NCI-H187 (cell line): ENCODE measurements at places on chromosomes 16 and 17.

- DNase-seq: no peak
Observed at GRCh38 chr16:2963723-2964474, at the start of gene KREMEN2. KREMEN2 (plus strand) TSS chr16:2964275; CDS start chr16:2964521, 246 bp downstream.

- no peak for DNase-seq
Observed at GRCh38 chr16:30972872-30973271, 12.1 kb upstream of the HSD3B7 start.

- DNase-seq: no peak
Observed at GRCh38 chr16:81797443-81797842, 18.4 kb downstream of the PLCG2 start.

- no peak for DNase-seq
Observed at GRCh38 chr17:45575126-45575885, 84.8 kb upstream of the PLEKHM1 start.

GRCh38 chr17:320139-320538 lies 32.5 kb downstream of the RPH3AL start:
- no peak for DNase-seq

- DNase-seq: no peak
Observed at GRCh38 chr17:48159232-48159631, 51.7 kb downstream of the SNX11 start.

GRCh38 chr17:42675965-42676423 lies 800 bp downstream of the PLEKHH3 start:
- no peak for DNase-seq

GRCh38 chr16:67914758-67915495 lies 16.7 kb downstream of the CTRL start:
- DNase-seq: no peak

DNA sequence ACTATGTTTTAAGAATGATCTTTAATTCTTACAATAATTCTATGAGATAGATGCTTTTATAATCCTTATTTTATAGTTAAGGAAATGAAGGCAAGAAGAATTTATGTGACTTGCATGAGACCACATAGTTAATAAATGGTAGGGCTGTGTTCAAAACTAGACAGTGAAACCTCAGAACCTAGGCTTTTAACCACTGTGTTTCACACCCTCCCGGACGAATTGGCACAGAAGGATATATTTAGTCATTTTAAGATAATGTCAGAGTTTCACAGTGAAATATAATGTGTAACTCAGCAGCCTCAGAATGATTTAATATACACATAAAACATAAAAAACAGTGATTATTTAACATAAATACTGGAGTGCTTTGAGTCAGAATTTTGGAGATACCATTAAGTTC lies 57.0 kb downstream of the NSRP1 start:
- DNase-seq: no peak

GRCh38 chr16:2032285-2033056 lies 5.8 kb downstream of the NHERF2 start:
- no peak for DNase-seq

- no peak for DNase-seq
Observed at GRCh38 chr16:82404586-82405315, 222.0 kb upstream of the CDH13 start.

DNA sequence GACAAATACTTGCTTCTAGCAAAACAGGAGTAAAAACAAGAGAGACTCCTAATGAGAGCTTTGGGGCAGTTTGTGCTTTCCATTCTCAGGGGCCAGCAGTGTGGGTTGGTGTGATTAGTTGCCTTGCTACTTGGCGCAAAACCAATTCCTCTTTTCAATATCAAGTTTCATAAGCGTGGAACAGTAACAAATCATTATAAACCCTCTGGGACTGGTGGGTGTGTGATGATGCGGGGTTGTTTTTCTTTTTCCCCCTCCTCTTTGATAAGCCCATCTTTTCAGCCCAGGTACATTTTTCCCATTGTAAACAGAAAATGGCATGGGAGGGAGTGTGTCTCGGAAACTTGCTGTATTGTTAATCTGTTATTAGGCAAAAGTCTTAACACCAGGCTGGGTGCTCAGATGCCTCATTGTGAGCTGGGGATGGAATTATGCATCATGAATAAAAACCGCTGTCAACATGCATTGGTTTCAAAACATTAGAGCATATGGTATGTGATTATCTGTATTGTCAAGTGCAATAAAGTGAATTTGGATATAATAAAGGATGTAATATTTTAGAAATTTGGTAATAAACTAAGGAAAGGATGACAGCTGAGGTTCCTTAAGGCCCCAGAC lies 166.4 kb downstream of the CCDC182 start:
- DNase-seq: peak; percentile 27

DNA sequence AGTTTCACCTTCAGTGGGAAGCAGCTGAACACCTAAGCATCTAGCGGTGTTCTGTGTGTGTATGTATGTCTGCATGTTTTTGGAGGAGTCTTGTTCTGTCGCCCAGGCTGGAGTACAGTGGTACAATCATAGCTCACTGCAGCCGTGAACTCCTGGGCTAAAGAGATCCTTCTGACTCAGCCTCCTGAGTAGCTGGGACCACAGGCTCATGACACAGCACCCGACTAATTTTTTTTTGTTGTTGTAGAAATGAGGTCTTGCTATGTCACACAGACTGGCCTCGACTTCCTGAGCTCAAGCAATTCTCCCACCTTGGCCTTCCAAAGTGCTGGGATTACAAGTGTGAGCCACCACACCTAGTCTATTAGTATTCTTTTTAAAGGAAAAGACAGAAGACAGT lies 30.2 kb upstream of the FAAP100 start:
- no peak for DNase-seq

- DNase-seq: no peak
Observed at GRCh38 chr16:78735337-78735736, 635.9 kb downstream of the WWOX start.

DNA sequence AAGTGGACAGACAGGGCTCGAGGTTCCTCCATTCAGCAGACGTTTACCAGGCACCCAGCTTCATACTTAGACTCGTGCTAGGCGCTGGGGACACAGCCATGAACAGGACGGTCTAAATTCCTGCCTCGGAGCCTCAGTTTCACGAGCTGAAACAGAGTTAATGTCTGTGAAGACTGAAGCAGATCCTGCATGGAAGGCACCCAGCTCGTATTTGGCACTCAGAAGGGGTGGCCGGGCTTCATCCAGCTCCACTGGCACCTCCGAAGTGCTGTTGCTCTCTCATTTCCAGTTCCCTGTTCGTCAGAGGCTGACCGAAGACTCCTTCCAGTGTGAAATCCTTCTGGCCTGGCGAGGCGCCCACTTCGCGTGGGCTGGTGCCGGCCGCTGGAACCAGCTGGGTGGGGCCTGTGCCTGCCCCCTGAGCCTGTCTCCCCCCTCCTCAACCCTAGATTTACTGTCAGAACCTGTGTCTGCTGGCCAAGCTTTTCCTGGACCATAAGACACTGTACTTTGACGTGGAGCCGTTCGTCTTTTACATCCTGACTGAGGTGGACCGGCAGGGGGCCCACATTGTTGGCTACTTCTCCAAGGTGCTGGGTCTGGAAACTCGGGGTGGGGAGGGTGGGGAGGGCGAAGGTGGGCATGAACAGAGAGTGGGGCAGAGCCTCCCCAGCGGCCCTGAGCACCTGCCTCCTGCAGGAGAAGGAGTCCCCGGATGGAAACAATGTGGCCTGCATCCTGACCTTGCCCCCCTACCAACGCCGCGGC lies 5.8 kb downstream of the PRSS8 start:
- DNase-seq: no peak

DNA sequence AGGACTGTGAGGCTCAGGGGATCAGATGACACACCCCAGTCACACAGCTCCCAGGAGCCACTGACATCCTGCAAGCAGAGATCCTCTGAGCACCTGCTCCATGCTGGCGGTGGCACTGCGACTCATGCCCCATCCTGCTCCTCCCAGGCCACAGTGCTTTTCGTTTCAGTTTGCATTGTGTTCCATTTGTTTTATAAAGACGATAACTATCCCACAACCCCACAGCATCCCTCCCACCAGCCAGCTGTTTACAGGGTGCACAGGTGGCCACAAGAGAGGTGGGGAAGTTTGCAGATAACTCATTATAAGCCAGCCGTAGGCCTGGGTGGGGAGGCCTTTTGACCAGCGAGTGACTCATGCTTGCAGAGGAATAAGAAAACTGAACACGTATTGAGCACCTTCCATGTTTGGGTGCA lies 28.2 kb downstream of the BCO1 start:
- no peak for DNase-seq

- DNase-seq: peak; percentile 24
Observed at GRCh38 chr16:68406458-68407152, 41.7 kb downstream of the SMPD3 start.

GRCh38 chr16:69327585-69328310 lies 2.6 kb downstream of the PDF start:
- no peak for DNase-seq

- DNase-seq: no peak
Observed at GRCh38 chr17:2400474-2400866, 390 bp downstream of the MNT start.

GRCh38 chr16:54817940-54818574 lies 112.6 kb upstream of the IRX5 start:
- DNase-seq: no peak

- no peak for DNase-seq
Observed at GRCh38 chr17:8922451-8922850, 43.1 kb downstream of the PIK3R5 start.

- no peak for DNase-seq
Observed at GRCh38 chr17:6047966-6048365, 22.2 kb upstream of the WSCD1 start.

- DNase-seq: no peak
Observed at GRCh38 chr16:78323315-78323714, 223.9 kb downstream of the WWOX start.

DNA sequence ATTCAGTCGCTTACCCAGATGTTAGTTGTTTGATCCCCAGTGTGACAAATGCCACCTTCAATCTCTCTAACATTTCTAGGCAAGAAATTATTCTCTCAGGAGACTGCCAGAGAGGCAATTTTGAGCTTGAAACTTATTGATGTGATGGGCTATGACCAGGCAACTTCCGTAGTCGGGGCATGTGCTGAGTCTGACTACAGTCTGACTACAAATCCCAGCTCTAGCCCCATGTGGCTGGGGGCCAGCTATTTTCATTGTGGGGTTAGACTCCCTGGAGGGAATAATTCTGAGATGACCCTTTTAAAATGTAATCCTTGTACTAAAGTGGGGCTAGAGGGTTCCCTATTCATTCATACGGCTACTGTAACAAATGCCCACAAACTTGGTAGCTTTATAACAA lies 65.9 kb downstream of the RBFOX1 start:
- no peak for DNase-seq

GRCh38 chr17:29789196-29790170 lies 140.5 kb downstream of the SSH2 start:
- no peak for DNase-seq

GRCh38 chr16:28092721-28093384 lies 29.3 kb upstream of the GSG1L start:
- DNase-seq: peak; percentile 3

DNA sequence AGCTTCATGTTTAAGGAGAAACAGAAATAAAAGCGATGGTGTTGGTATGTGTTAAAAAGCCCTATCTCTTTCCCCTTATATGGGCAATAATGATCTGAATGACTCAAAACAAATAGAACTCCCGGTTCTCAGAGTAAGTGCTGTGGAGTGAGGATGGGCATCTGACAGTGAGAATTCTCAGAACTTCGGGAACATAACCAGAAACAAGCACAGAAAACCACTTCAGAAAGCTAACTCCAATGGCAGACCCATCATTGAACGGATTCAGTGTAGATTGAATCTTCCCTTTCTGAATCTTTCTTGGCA lies 67.2 kb downstream of the CDH8 start:
- DNase-seq: no peak

GRCh38 chr17:6069539-6070429 lies at the start of gene WSCD1:
WSCD1 (plus strand) TSS chr17:6070379; CDS start chr17:6080659, 10,280 bp downstream.
- DNase-seq: no peak

GRCh38 chr17:82436601-82437324 lies 13.8 kb downstream of the CYBC1 start:
- no peak for DNase-seq

- no peak for DNase-seq
Observed at GRCh38 chr17:50386510-50386909, 10.8 kb downstream of the LRRC59 start.

DNA sequence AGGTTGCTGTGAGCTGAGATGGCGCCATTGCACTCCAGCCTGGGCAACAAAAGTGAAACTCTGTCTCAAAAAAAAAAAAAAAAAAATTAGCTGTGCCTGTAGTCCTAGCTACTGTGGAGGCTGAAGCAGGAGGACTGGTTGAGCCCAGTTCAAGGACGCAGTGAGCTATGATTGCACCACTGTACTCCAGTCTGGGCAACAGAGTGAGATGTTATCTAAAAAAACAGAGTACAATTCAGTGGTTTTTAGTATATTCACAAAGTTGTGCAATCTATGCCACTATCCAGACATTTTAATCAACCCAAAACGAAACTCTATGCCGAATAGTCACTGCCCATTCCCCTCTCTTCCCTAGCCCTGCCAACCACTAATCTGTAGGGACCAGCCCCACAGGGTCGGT lies 25.1 kb downstream of the C16orf54 start:
- DNase-seq: no peak

- no peak for DNase-seq
Observed at GRCh38 chr16:52074133-52074532, 472.8 kb downstream of the TOX3 start.

GRCh38 chr16:4350365-4350786 lies 745 bp downstream of the PAM16 start:
- DNase-seq: no peak

GRCh38 chr17:48678141-48678971 lies 44.0 kb downstream of the PRAC1 start:
- peak; percentile 9 for DNase-seq

DNA sequence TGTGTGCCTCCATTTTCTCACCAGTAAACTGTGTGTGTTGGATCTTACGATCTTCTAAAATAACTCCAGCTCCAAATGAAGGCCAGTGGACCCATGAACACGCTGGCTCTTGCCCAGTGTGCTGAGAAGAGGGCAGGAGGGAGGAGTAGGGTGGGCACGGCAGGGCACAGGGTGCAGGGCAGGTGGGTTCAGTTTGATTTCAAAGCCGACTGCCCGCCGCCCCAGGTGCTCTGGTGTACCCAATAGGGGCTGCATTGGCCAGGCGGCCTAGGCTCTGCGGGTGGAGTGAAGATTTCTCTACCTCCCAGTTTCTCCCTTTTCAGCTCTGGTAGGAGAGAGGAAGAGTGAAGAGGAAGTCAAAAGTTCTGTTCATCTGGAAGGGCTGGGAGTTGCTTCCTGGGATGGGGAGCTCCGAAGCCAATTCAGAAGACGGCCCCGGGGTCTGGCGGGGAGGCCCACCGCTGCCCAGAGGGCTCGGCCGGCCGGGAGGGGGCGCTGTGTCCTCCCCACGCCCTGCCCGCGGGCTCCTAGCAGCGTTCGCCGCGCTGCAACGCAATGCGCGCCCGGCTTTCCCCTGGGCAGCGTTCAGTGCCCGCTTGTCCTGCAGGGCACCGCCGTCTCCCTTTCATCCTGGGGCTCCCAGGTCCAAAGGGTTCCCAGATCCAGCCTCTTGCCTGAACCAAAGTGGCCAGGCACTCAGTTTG lies 1.1 kb upstream of the CRHR1 start:
- DNase-seq: no peak
